Adipocyte (in vitro differentiated cells): ENCODE measurements at places on chromosomes 2 and 18.

- peak; percentile 80 for DNase-seq
Measured at GRCh38 chr2:236352761-236353593, 88.8 kb upstream of the ASB18 start.

- no peak for DNase-seq
Measured at GRCh38 chr2:60540074-60540473, 13.4 kb downstream of the BCL11A start.

GRCh38 chr2:1990151-1990589, 245.9 kb upstream of the PXDN start:
- no peak for DNase-seq

DNA sequence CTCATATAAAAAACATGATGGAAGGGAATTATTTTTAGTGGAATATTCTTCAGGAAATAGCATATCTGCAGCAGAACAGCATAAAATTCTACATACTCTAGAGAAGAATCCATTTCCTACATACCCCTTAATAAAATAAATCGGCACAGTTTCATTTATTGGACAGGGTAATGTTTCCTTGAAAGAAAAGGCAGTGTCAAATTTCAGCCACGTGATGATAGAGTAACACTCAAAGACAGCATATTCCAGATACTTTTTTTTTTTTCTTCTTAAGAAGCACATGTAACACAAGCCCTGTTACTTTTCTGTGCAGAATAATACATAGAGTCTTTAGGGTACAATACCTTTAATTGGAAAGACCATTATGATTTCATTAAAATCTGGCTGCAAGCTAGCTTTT, 204.4 kb downstream of the SRBD1 start:
- peak; percentile 41 for DNase-seq

DNA sequence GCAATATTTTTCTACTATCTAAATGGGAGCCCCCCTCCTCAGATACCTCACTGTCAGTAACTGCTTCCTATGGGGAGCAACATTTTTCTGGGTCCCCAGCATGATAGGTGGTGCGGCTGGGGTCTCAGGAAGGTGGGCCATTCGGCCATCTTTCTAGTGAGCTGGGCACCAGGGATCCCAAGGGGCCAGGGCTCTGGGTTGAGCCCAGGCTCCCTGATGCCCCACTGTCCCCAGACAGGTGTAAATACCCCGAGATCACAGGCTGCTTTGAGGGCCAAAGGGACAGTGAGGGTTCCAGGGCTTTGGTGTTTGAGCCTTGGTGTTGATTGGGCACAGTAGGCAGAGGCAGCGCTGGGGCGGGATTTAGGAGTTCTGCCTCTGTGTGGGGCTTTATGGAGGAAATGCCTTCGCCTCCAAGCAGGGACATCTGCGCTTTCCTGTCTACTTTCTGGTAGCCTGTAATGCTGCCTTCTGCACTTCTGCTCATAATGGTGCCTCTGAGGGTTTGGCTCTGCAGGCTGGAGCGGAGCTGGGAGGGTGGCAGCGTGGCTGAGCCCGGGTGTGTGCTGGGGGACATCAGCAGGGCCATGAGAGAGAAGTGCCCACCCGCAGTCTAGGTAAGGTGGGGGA, 5.3 kb downstream of the ITM2C start:
- DNase-seq: no peak

DNA sequence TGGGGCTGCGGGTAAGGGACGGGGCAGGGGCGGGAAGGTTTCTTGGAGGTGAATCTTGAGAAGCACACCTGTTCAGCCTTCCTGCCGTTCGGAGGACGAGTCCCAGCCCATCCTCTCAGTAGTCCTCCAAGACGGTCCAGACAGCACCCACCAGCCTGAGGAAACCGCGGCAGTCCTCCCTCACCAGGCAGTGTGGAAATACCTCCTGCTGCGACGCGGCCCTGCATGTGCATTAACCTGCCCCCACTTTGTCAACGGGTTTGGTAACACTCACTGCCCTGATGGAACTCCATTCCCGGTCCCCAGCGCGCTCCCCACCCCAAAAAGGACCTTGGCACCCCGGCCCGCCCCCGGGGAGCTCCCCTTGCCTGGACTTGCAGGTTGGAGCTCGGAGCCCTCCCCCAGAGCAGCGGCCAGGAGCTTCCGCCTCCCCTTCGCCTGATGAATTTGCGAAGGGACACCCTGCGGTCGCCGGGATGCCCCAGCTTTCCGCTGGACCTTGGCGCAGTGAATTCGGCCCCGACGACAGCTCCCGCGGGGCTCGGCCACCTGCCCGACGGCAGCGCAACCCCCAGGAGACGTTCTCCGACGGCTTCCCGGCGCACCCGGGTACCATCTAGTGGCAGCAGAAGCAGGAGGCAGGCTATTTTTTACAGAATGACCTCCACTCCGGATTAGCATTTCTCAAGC, 31.5 kb downstream of the ACVR1C start:
- DNase-seq: peak; percentile 56

DNA sequence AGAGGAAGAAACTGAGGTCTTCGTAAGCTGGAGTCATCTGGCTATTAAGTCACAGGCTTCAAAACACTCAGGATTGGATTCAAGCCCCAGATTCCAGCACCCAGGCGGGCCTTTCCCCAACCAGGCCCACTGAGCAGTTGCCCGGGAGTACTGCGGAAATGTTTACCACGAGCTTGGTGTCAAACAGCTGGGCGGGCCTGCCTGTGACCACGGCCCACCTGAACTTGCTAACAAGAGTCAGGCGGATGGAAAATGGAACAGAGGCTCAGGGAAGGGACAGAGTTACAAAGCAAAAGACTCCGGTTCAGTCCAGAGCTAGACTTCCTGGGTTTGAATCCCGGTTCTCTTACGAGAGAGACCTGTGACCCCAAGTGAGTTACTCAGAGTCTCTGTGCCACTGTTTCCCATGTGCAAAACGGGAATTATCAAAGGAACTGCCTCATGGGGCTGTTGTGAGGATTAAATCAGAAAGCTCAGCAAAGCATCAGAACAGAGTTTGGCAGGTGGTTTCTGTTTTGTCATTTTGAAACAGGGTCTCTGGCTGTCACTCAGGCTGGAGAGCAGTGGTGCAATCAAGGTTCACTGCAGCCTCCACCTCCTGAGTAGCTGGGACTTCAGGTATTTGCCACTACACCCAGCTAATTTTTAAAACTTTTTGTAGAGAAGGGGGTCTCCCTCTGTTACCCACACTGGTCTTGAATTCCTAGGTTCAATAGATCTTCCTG, 49.0 kb upstream of the TFCP2L1 start:
- no peak for DNase-seq

GRCh38 chr2:110866045-110866444, 133.7 kb downstream of the ACOXL start:
- no peak for DNase-seq

GRCh38 chr2:154331784-154332183, 366.7 kb upstream of the KCNJ3 start:
- DNase-seq: no peak

- DNase-seq: no peak
Measured at GRCh38 chr2:174775571-174775980, 11.3 kb upstream of the CHRNA1 start.

DNA sequence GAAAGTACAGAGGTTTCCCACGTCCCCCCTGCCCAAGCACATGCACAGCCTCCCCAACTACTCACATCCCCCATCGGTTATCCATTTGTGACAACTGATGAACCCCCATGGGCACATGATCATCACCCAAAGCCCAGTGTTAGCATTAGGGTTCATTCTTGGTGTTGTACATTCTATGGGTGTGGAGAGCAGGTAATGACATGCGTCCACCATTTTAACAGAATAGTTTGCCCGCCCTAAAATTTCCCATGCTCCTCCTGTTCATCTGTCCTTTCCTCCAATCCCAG, 74.3 kb downstream of the LONRF2 start:
- DNase-seq: no peak

GRCh38 chr2:1795261-1796231, 51.2 kb upstream of the PXDN start:
- DNase-seq: peak; percentile 65

DNA sequence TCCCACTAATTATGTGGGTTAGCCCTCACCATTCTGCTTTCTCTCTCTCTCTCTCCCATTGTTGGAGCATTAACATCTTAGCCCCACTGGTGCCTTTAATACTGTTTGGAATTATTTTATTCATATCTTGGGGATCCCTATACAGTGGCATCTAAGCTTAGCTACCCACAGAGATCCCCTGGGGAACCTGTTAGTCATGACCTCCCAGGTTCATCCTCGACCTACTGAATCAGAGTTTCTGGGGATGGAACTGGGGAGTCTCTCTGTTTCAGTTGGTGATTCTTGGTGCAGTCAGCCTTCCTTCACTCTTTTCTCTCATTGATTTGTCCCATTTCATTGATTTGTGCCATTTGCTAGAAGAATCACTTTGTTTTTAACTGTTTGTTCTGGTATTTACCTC, 137.3 kb downstream of the PLCL1 start:
- no peak for DNase-seq

GRCh38 chr2:229066121-229066715, 204.9 kb downstream of the PID1 start:
- no peak for DNase-seq

DNA sequence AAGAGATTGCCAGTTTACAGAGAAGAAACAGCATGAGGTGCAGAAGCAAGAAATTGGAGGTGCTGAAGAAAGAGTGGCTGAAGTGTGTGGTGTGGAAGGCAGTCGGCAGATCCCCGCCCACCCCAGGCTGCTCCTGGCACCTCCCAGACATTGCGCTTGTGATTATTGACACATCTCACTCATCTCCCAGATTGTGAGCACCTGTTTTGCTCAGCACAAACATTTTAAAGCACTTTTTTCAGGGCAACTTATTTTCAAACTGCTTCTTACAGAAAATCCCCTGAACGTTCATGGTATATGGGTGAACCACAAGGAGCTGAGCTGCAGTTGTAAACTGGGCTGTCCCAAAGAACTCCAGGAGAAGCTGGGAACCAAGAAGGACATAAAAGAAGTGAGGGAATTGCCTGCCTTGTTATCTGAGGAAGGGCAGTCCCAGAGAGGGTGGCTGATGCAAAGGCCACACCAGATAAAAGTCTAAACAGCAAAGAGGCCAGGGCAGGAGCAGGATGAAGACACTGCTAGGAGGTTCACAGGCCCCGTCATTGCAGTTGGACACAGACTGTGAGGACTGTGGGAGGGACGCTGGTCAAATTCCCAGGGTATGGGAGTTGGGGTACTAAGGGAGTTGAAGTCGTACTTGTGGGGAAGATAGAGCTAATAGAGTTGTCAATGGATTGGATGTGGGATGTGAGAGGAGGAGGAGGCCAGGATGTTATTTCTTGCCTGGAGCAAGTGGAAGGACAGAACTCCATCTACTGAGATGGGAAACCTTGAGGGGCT, 65.1 kb downstream of the INPP4A start:
- DNase-seq: no peak

DNA sequence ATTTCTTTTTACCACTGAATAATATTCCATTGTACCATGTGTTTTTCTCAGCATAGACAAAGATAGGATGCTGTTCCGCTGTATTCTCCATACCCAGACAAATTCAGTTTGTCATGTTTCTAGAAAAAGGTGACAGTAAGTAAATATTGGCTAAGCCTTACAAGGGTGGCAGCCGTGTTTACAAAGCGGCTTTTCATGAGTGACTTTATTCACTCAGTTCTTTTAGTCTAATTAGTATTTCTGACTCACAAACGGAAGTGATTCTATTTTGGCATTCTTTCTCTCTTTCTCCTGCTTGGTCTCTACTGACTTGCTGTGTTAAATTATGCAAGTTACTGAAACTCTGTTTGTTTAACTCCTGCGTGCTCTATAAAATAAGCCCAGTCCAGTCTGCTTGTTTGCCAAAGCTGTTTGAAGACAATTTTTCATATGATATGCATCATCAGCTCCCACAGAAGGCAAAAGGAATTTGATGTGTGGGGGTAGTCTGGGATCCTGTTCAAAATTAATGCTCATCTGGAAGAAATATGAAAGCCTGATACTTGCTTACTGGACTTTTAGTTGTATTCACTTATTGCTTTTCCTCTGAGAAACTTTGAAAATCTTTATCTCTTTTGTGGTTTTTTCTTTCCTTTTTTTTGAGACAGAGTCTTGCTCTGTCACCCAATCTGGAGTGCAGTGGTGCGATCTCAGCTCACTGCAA, 2.3 kb upstream of the PLEKHH2 start:
- peak; percentile 71 for DNase-seq

DNA sequence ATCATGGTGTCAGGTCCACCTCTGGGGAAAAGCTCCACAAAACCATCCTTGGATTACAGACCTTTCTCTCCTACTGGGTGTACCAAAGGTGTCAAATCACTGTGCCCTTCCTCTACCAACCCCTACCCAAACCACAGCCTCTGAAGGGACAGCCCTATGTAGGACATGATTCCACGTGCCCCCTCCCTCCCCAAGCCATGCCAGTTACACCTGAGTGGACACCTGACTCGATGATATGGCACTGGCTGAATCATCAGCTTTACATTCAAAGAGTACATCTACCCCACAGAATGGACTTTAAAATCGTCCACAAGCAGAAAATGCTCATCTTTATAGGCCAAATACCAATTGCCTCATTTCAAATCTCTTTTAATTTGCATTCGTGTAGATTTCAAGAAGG, 26.0 kb downstream of the TRABD2A start:
- no peak for DNase-seq

DNA sequence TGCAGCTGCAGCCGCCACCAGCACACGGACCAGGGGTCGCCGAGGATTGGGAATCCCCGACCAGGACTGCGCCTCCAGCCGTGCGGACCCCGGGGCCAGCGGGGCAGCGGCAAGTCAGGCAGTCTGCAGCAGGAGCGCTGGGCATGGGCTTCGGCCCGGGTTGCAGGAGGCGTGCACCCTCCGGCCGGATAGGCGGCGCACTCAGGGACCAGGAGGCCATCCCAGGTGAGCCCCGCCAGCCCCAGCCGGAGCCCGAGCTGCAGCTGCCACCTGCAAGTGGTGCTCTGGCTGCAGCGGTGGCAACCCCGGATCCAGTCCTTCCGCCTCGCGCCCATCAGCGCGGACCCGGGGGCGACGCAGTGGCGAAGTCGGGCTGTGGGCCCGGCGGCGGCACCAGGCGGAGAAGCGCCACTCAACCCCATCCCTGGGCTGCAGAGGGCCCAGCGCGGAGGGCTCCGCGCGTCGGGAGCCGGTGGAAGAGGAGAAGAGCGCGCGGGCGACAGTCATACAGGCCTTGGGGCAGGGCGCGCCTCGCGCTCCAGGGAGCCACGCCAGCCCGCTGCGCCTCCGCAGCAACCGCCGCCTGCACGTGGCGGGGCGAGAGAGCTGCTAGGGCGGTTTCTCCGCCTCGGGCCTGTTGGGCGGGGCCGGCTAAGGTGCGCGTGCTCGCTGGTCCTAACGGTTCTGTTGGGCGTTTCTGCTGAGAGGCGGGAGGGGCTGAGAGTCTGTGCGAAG, 73.8 kb downstream of the RPIA start:
- DNase-seq: peak; percentile 42

- peak; percentile 12 for DNase-seq
Measured at GRCh38 chr2:236840215-236840614, 245.5 kb upstream of the COPS8 start.
